ENCODE measurements at places on chromosomes 6 and 20. TPM values are rescaled to one million over a fixed set of nuclear protein-coding genes. Genes with fewer than 3 reads are reported as not detected.

DNA sequence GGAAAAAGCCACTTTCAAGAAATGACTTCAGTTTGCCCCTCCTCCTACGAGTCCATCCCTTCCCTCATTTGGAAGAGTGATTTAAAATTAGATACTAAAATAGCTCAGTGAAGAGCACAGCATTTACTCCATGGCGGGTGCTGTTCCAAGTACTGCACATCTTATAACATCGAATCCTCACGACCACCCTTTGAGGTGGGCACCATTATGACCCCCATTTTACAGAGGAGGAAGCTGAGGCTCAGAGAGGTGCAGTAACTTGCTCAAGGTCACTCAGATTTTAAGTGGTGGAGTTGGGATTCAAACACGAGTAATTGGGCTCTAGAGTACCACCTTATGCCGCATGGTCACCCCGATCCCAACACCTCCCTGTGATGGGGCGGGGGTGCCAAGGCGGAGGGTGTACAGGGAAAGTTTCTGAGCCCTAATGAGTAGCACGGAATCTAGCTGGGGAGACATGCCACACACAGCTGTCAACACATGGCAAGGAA, 25.5 kb downstream of the TTBK1 start:
- no peak for DNase-seq

- no peak for DNase-seq
Measured at GRCh38 chr6:83057705-83058321, 7.8 kb downstream of the UBE3D start.

- DNase-seq: no peak
Measured at GRCh38 chr20:17969278-17969883, 563 bp downstream of the MGME1 start.

DNA sequence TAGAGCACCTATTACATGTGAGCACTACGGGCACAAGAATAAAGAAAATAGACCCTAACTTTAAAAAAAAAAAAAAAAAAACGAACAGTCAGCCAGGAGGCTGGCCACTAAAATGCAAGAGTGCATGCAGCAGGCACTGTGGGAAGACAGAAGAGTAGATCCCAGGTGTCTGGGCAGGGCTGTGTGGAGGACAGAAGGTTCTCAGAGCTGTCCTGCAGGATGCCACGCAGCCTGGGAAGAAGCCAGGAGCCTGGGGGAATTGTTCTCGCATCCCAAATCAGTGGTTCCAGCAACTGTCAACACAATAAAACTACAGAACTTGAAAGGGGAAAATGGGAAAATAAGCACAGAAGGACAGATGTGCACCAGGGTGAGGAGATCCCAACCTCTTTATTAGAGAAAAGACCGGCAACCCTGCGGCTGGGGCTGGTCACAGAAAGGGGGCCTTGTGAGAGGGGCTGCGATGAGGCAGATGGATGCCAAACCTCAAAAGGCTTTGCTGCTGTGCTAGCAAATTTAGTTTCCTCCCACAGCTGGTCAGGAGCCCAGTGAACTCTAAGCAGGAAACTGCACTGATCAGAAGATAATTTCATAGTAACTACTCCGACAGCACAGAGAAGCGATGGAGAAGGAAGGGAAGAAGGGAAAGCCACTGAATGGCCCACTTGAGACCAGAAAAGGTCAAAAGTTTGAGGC, 30.9 kb downstream of the MAP3K5 start:
- DNase-seq: no peak

PLCB1 gene
- 5.1 TPM for total RNA-seq

MCCD1 gene
- not detected for total RNA-seq

- no peak for DNase-seq
Measured at GRCh38 chr6:2626401-2626800, 124.3 kb downstream of the MYLK4 start.

GRCh38 chr20:18712131-18712530, 101.5 kb upstream of the SCP2D1 start:
- DNase-seq: no peak

ULBP2 gene
- total RNA-seq: 6.1 TPM

GRCh38 chr6:84766118-84766798, 1.9 kb upstream of the TBX18 start:
- DNase-seq: no peak

TUBB1 gene
- total RNA-seq: not detected

GRCh38 chr20:13294522-13294921, 73.4 kb downstream of the ISM1 start:
- DNase-seq: no peak

RAD21L1 gene
- total RNA-seq: not detected

DNA sequence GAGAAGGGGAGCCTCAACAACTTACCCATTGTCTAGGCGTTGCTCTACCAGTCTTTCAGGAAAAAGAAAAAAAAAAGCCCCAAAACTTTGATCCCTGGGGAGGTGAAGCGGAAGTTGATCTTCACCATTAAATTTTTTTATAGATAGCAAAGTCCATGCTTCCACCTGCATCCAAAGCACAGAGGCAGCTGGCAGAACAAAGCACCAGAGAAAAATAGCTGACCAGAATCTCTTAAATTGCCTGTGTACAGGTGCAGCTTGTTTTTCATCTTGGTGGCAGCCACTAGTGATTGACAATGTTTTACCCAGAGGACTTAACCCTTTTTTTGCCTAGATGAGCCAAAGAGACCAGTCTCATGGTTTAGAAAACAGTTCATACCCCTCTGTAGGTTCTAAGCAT, 86.0 kb downstream of the MYB start:
- no peak for DNase-seq

DNA sequence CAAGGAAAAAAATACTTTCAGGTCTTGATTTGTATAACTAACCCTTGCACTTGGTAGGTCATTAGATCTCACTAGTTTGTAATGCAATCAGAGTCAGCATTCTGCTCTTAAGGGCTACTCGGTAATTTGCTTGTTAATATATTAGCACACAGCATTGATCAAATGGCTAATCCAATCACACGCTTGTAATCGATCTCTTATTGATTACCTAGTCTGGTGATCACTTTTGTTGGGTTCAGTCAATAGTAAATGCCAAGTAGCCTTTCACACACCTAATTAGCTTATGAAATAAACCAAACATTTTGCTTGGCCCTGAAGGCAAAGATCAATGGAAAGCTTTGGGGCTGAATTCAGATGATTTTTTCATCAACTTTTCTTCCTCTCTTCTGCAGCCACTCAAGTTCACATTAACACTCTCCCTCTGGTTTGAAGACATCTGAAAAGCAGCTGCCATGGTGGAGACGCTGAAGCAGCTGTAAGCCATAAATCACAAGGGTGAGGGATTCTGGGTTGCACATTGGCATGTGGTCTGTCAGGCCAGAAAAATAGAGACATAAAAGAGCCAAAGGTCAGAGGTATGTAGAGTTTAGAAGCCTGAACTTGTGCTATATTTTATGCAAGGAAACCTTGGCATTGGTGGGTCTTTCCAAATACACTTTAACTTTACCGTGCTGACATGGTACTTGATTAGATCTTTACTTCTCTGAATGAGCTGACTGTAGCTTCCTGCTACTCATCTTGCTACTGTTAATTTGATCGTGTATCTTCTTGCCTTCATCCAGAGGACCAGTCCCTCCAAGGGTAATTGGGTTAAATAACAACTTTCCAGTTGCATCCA, 234.4 kb downstream of the SIM1 start:
- DNase-seq: no peak

PRND gene
- not detected for total RNA-seq

ANGPT4 gene
- total RNA-seq: not detected

DNA sequence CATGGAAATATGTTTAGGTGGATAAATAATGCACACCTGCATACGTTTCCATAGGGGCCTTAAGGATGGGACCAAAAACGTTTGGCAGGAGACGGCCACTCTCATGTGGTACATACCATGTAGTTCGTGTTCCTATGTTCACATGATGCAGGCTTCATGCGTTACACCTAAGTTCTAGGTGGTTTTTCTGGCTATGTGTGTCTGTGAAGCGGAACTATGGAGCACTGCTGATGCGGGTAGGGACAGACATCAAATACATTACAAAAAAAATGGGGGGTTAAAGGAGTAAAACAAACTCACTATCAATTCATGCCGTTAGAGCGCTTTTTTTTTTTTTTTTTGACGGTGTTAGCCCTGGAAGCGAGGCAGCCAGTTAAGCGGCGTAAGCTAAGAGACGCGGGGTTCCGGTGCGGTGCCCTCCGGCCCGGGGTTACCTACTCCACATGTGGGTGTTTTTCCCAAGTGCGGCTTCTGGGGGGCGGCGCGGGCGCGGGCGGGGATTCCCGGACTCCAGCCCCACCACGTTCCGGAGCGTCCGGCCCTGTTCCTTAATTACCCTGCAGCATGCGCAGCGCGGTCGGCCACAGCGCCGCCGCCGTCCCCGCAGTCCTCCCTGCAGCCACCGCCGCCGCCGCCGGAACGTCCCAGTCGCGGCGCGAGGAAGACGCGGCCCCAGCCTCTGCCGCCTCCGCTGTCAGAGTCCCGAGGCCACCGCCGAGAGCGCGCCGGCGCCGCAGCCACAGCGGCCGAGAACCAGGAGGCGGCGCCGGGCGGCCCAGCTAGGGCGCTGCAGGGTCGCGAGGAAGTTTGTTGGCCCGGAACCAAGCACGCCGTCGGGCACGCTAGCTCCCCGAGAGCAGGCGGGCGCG, 648 bp downstream of the COL19A1 start:
- no peak for DNase-seq

EMILIN3 gene
- 0.62 TPM for total RNA-seq

DNA sequence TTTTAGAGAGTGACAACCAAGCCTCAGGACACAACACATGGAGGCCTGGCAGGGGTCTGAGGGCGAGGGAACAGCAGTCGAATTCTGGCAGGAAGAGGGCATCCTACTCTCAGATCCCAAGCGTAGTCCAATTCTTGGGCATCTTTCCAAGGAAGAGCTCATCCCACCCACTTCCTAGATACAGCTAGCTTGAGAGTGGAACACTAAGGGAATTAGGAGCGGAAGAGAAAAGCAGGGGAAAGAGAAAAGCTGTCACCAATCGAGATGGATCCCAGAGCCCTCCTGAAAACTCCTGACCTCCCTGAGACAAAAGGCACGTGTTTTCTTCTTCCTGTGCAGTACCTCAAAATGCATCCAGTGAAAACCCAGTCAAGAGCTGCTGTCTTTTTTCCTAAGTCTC, 67.1 kb downstream of the GFOD1 start:
- DNase-seq: no peak

GRCh38 chr20:24827603-24828295, 121.3 kb upstream of the CST7 start:
- DNase-seq: no peak

GRCh38 chr20:13685623-13686022, 46.9 kb upstream of the TASP1 start:
- DNase-seq: no peak

Data from kidney epithelial cell (primary cell).